ENCODE measurements at places on chromosomes 12 and 14. TPM values are rescaled to one million over a fixed set of nuclear protein-coding genes. Genes with fewer than 3 reads are reported as not detected.

Gene HCAR1
- total RNA-seq, result 0.55 TPM

Gene SLC16A7
- total RNA-seq, result 33.9 TPM

Gene SLC25A47
- total RNA-seq, result not detected

Gene LGR5
- total RNA-seq, result 0.82 TPM

Gene GATC
- total RNA-seq, result 30.1 TPM

Gene KRT79
- total RNA-seq, result 0.32 TPM

Gene GPR137C
- total RNA-seq, result 2.0 TPM

Gene LALBA
- total RNA-seq, result not detected

GRCh38 chr12:131466306-131466705, 244.6 kb upstream of the SFSWAP start:
- no peak for DNase-seq
- no peak overlapping the region for H3K4me3 ChIP-seq
- H3K4me1 ChIP-seq, result no peaks in the 10 kb centered on the region
- H3K27ac ChIP-seq, result no peak overlapping the region

- peak overlapping the region; percentile 100 for H3K27ac ChIP-seq
- H3K36me3 ChIP-seq, result no peaks in the 10 kb centered on the region
- DNase-seq, result no peak
- no peak overlapping the region for H3K4me3 ChIP-seq
- no peaks in the 10 kb centered on the region for H3K27me3 ChIP-seq
Observed at GRCh38 chr12:89344862-89345202, 7.5 kb downstream of the DUSP6 start.

DNA sequence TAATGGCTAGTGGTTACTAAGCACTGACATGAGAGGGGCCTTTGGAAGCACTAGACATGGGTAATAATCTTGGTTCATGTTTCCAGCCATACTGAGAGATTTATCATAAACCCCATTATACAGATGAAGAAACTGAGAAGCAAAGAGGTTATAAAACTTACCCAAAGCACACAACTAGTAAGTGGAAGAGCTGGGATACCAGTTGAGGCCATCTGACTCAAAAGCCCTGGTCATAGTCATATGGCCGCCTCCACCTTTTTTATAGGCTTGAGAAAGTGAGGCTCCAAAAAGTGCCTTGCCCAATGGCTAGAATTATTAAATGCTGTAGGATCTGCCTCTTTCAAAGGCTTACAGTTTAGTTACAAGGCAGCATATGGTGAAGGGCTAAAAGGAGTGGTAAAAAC, 944 bp downstream of the TXNRD1 start:
- no peaks in the 10 kb centered on the region for H3K27me3 ChIP-seq
- no peaks in the 10 kb centered on the region for H3K36me3 ChIP-seq
- H3K4me1 ChIP-seq, result peaks cover 10% of the 10 kb centered on the region
- peak overlapping the region; percentile 62 for H3K27ac ChIP-seq

- peaks cover 29% of the 10 kb centered on the region for H3K4me1 ChIP-seq
- H3K36me3 ChIP-seq, result no peaks in the 10 kb centered on the region
- no peak for DNase-seq
- H3K27me3 ChIP-seq, result no peaks in the 10 kb centered on the region
Observed at GRCh38 chr14:35386673-35387125, 17.9 kb downstream of the NFKBIA start.

- H3K4me3 ChIP-seq, result no peak overlapping the region
- H3K4me1 ChIP-seq, result no peaks in the 10 kb centered on the region
- no peak overlapping the region for H3K27ac ChIP-seq
- peaks cover 5% of the 10 kb centered on the region for H3K36me3 ChIP-seq
- no peak for DNase-seq
Observed at GRCh38 chr14:68896132-68896531, 83.0 kb downstream of the ACTN1 start.

DNA sequence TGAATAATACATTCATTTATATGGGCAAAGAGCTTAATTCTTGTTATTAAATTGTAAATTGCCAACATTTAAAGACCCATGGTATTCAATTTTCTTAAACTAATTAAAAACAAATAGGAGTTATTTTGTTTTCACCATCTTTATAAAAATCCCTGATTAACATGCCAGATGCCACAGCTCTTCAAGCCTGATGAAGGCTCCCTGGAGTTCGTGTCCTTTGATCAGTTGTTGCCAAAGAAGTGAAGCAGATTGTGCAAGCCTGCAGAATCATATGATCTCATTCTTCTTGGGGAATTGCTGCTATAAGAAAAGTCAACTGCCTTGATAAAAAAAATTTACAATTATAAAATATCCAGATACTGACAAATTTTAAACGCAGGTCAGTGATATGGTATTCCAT, 288.3 kb upstream of the PPFIA2 start:
- no peak for DNase-seq
- H3K27me3 ChIP-seq, result no peaks in the 10 kb centered on the region
- H3K4me1 ChIP-seq, result no peaks in the 10 kb centered on the region
- H3K36me3 ChIP-seq, result no peaks in the 10 kb centered on the region
- H3K4me3 ChIP-seq, result no peak overlapping the region

DNA sequence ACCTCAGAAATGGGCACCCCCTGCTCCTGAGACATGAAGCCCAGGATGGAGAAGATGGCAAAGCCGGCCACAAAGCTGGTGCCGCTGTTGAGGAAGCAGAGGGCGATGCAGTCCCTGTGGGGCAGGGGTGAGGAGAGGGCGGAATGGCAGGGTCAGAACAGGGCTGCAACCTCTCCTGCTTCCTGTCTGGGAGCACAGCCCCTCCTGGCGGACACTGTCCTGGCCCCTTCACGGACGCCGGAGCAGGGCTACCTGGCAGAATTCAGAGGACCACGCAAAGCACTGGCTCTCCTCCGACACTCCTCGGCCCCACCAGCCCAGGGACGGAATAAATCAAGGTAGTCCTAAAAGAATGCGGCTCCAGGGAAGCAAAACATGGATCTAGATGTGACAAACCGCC, 12.4 kb upstream of the SLC6A12 start:
- H3K36me3 ChIP-seq, result no peaks in the 10 kb centered on the region
- no peak for DNase-seq
- H3K4me1 ChIP-seq, result no peaks in the 10 kb centered on the region
- H3K27ac ChIP-seq, result no peak overlapping the region
- H3K4me3 ChIP-seq, result no peak overlapping the region

- H3K4me1 ChIP-seq, result peaks cover 14% of the 10 kb centered on the region
- DNase-seq, result no peak
- no peak overlapping the region for H3K27ac ChIP-seq
- no peaks in the 10 kb centered on the region for H3K36me3 ChIP-seq
- H3K4me3 ChIP-seq, result no peak overlapping the region
Observed at GRCh38 chr14:101707863-101708620, 53.5 kb upstream of the PPP2R5C start.

DNA sequence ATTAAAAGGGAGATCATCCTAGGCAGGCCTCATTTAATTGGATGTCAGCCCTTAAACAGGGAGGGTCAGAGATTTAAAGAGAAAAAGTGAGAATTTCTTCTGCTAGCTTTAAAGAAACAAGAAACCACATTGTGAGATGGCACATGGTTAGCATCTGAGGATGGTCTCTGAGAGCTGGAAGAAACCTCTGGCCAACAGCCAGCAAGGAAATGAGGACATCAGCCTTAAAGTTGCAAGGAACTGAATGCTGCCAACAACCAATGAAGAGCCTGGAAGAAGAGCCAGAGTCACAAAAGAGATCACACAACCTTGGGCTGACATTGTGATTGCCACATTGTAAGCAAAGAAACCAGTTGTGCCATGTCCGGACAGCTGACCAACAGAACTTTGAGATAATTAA, 17.5 kb upstream of the FAR2 start:
- H3K27ac ChIP-seq, result no peak overlapping the region
- no peak overlapping the region for H3K4me3 ChIP-seq
- H3K4me1 ChIP-seq, result no peaks in the 10 kb centered on the region
- H3K27me3 ChIP-seq, result no peaks in the 10 kb centered on the region
- DNase-seq, result no peak

DNA sequence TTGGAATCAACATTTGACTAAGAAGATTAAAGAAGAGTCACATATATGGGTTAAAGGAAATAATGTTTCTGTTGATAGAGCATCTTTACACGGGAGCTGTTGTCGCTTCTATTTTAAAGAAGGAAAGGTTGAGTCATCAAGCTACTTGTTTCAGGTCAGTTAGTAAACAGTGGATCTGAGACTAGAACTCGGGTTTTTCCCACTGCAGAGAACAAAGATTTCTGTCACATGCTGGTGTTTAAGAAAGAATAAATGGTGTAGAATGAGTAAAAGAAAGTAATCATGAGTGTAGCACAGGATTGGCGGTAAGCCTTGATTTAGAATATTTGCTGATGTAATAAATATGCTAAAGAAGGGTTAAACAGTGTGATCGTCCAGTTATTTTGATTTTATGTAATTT, 455.5 kb downstream of the AEBP2 start:
- H3K4me3 ChIP-seq, result no peak overlapping the region
- no peaks in the 10 kb centered on the region for H3K27me3 ChIP-seq
- no peaks in the 10 kb centered on the region for H3K36me3 ChIP-seq

DNA sequence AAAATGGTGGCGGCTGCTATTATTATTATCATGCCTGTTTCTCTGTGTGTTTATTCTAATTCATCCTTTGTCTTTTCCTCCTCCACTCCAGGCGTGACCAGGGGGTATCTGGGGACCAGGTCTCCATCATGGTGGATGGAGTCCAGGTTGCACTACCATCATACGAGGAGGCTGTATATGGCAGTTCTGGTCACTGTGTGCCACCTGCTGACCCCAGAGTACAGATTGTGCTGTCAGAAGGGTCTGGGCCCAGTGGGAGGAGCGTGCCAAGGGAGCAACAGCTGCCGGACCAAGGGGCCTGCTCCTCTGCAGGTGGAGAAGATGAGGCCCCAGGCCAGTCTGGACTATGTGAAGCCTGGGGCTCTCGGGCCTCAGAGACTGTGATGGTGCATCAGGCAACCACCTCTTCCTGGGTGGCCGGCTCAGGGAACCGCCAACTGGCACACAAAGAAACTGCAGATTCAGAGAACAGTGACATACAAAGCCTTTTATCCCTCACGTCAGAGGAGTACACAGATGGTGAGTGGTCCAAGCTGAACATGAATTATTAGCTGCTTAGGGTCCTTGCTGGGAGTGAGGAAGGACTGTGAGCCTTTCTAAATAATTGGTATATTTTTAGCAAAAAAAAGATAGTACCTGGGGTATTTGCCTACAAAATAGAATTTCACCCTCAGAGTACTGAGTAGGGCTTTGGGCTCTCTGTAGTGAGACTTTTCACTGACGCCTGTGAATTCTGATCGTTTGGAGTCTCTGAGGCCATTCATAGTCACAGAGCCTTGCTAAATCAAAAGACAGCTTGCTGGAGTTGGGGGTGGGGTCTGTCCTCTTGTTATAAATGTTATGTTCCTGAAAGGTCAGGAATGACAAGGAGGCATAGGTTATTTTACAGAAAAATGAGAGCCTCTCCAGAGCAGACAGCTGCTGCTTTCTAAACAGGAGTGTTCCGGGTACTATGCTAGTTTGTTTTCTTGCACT, 58.1 kb upstream of the SRSF5 start:
- peaks cover 72% of the 10 kb centered on the region for H3K4me1 ChIP-seq
- H3K4me3 ChIP-seq, result no peak overlapping the region

DNA sequence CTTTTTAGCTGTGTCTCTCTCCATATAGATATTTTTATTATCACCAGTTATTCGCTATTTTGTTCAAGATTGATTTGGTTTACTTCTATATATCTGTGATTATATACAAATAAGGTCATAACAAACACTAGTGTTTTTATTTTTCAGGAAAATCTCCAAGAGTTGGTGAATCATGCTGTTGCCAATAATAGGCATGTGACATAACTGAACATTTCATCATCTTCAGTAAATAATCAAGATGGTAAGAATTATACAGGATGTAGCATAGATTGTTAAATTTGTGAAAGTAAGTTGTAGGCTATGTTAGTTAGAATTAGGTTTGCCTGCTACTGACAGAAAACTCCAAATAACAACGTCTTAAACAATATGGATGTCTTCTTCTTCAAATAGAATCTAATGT, 240.9 kb upstream of the PDE3A start:
- no peak overlapping the region for H3K27ac ChIP-seq
- H3K36me3 ChIP-seq, result no peaks in the 10 kb centered on the region
- no peaks in the 10 kb centered on the region for H3K4me1 ChIP-seq
- no peak for DNase-seq

Data from left lung (tissue), 14 donors.